Stimulated activated CD4-positive, alpha-beta T cell treated with anti-CD3 and anti-CD28 coated beads, Interleukin-1b, Interleukin-23, amount 100 ng/mL, for 24 hours (primary cell): ENCODE measurements at places on chromosomes 6 and 20.

- DNase-seq: no peak
These were observed 15.9 kb downstream of the LEMD2 start for GRCh38 chr6:33772902-33773472.

DNA sequence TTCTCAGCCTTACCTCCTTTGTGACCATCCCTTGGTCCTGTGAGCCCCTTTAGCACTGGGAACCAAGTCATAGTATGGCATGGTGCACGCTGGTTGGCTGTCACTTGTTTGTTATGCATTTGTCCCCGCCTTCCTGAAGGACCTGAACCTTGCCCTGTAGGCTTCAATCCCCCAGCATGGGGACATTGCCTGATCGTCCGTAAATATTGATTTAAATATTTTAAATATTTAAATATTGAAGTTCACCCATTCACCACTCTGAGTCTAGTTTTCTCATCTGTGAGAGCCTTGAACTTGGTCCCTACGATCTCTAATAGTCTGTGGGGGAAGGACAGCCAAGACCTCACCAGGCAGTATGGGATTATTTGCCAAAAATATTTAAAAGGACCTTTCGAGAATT, 23.8 kb upstream of the PREX1 start:
- DNase-seq: no peak

- peak; percentile 35 for DNase-seq
These were observed 463 bp upstream of the HLA-DMB start for GRCh38 chr6:32941214-32941768.

GRCh38 chr6:38192011-38192410, 372.5 kb downstream of the ZFAND3 start:
- DNase-seq: no peak

DNA sequence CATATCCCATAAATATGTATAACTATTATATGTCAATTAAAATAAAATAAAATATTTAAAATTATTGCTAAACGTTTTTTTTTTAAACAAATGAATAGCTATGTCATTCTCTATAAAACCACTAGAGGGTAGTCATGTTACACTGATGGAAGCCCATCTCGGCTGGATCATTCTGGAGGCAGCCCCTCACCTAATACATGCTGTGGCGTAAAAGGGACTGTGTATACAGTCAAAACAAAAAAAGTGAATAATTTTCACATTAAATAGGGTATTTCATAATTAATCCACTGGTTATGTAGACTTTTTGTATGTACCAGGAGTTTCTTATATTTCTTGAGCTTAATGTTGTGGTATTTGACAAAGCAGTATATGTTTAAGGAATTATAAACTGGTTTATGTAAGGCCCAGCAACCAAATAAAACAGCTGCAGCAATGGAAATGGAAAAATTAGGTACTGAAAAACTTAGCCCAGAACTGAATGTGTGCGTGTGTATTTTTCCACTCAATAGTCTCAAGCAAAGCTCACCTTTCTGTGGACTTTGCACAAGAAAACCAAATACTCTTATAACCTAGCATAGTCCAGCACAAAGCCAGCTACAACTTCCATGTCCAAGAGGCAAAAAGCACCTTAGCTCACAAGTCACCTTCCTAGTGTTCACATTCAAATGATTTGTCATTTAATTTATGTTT, 81.7 kb downstream of the COL9A1 start:
- no peak for DNase-seq

- DNase-seq: no peak
These were observed 148.3 kb downstream of the RFX6 start for GRCh38 chr6:117025310-117025709.

DNA sequence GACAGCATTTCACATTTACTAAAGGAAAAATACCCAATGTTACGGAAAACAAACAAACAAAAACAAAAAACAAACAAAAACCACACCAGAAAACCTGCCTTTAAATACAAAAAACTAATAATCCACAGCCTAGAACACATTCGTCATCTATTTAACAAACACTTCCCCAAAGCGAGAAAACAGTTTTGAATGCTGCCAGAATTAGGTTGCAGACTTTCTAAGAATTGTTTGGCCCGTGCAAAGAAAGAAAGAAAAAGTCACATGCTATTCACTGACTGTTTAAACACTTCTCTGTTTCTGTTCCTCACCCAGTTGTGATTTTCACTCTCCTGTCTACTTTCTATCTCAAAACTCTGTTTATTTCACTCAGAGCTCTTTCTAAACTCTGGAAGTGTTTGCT, 52.5 kb downstream of the BCAS1 start:
- DNase-seq: no peak

- DNase-seq: no peak
These were observed 12.5 kb downstream of the AGPAT4 start for GRCh38 chr6:161261325-161261724.

GRCh38 chr6:158257781-158258180, 54.5 kb upstream of the TULP4 start:
- no peak for DNase-seq

DNA sequence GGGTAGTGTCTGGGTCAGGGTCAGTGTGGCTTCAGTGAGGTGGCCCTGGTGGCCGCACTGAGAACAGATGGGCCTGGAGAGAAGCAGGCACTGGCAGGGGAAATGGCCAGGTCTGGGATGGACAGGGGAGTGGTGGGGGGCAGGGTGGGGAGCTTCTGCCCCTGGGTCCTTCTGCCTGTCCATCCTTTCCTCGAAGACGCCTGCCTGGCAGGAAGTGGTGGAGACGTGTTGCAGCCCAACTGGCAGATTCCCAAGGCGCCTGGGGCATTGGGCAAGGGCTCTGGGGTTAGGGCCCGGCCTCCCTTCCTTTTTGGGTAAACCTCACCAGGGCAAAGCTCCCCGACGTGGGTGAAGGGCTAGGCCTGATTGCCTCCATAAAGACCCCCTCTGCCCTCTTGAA, 10.4 kb downstream of the SRC start:
- no peak for DNase-seq

DNA sequence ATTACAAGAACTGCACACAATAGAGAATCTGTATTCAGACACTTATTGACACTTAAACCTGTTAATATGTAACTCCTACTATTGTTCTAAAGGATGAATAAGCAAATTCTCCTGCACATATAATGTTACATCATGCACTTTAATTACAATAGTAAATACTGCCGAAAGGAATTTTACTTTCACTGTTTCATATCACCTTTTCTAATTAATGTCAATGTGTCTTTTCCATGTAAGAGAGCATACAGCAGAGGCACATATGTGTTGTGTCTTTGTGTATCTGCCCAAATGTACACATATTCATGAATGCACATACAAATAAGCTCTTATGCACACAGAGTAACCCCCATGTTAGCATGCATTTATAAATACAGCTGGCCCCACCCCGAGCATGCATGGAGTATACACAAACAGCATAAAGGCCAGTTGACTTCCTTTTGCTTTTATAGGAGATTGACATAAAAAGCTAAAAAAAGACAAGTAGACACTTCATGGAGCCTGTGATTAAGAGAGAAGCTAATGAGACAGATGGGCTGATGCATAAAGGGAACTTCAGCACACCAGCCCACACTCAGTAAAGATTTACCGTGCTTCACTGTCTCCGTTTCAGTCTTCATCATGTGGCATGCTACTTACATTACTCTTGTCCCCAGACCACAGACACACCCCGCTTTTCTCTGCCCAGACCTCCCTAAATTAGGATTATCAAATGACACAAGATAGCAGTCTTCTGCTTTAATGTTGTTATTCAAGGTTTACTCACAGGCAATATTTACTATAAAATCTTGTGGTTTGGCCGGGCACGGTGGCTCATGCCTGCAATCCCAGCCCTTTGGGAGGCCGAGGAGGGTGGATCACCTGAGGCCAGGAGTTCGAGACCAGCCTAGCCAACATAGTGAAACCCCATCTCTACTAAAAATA, 184.6 kb downstream of the ATXN1 start:
- no peak for DNase-seq

GRCh38 chr6:24879351-24879750, 56.4 kb downstream of the RIPOR2 start:
- no peak for DNase-seq

DNA sequence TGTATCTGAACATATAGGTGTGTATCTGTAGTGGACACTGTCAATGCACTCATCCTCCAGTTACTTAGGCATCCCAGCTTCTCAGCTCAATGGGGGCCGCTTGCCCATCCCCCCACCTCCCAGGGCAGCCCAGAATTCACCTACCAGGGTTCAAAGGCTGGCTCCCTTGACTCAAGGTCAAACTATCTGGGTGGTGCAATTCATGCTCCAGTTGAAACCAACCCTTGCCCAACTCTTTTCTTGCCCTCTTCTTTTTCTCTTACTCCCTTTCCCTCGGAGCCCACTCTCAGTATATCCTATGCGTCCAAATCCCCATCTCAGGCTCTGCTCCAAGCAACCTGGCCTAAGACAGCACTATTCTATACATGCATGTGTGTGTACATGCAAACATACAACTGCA, 127.4 kb downstream of the BCAS1 start:
- no peak for DNase-seq

GRCh38 chr6:122406187-122406586, 6.7 kb downstream of the HSF2 start:
- DNase-seq: no peak

DNA sequence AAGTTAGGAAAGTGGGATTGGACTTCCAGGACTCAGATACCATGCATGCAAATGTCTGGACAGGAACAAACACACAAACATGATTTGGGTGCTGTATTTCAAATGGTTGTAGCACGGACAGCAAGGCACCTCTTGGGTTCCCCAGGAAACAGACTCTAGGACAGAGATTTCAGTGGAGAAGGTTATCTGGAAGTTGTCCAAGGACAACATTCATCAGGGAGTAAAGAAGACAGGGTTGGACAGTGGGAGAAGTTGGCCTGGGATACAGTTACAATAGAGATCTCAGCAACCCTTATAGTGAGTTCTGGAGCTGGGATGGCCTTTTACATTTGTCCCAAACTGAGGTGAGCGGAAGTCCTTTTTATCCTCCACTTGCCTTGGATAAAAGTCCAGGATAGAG, 19.8 kb upstream of the TINAG start:
- no peak for DNase-seq

GRCh38 chr6:4774715-4775493, 1.3 kb upstream of the CDYL start:
- DNase-seq: no peak

- no peak for DNase-seq
These were observed 4.4 kb downstream of the AIG1 start for GRCh38 chr6:143064951-143065683.

GRCh38 chr20:4064144-4064909, 49.0 kb upstream of the RNF24 start:
- DNase-seq: no peak

DNA sequence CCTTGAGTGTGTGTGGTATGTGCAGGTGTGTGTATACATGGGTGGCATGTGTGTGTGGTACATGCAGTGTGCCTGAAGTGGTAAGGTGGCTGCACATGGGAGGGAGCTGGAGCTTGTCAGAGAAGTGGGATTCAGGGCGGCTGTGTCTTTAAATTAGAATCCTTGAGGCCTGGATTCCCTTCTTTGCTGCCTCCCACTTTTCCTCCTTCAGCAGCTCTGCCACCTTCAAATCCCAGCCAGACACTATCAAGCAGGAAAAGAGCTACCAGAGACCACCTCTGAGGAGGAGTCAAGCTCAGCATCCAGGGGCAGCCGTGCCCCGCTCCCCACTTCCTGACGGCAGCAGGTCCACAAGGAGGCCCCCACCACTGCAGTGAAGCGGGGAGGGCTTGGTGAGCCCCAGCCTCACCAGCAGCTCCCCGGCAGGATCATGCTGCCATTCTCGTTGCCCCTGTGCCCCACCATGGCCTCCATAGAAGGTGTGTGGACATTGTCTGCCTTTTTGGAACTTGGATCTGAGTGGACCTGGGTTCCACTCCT, 131.0 kb upstream of the MLN start:
- no peak for DNase-seq

DNA sequence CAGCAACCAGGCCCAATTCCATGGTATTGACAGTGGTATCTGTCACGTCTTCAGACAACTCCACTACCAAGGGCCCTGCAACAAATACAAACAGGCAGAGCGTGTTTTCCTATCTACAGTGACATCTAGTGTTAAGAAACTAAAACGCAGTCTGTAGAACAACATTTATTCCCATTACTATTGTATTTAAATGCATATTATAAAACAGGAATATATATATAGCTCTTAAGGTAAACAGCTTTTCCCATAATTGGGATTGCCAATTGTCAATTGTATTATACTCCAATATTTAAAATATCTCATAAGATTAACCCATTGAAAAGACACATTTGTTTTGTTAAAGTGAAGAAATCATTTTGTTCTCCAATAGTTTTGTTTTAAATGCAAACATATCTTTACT, 97.2 kb downstream of the KIF16B start:
- DNase-seq: no peak

DNA sequence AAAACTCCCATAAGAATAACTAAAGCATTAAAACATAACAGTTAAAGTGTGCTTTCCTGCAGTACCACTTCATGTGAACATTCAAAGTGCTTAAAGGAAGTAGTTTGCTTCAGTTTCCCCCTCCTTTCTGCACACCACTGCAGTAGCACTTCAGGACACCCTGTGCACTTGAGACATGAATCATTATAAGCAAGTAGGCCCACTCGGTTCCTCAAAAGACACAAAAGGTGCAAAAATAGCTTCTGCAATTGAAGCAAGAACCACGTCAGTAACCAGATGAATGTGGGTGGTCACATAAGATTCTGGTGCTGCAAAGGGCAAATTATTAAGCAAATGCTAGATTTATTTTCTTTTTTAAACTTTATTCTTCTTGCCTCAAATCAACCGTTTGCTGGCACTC, 160.6 kb downstream of the HIVEP2 start:
- no peak for DNase-seq

DNA sequence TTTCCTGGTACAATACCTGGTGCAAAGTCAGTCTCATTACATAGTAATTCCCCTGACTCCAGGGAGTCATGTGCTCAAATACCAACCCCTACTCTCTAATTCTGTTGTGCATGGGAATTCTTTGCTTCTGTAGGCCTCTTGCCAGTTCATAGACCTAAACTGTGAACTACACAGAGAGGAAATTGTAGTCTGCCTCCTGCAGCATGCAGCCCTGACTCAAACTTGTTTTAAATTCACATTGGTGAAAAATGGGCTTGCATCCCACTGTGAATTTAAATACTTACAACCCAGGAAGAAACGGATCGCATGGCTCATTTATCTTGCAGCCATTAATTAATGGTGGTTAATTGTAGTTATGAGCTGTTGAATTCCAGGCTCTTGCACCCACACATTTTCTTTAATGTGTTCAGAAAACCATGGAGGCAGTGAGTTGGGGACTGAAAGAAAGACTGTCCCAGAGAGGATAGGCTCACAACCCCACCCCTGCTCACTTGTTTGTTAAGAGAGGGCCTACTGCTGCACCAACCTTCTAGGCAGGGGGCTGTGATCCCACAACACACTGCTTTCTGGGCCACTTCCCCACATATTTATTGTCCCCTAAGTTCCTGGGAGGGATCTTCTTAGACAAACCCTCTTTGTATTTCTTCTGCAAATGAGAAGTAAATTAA, 579.1 kb downstream of the DHX35 start:
- no peak for DNase-seq
